ENCODE measurements at places on chromosomes 12 and 14.

DNA sequence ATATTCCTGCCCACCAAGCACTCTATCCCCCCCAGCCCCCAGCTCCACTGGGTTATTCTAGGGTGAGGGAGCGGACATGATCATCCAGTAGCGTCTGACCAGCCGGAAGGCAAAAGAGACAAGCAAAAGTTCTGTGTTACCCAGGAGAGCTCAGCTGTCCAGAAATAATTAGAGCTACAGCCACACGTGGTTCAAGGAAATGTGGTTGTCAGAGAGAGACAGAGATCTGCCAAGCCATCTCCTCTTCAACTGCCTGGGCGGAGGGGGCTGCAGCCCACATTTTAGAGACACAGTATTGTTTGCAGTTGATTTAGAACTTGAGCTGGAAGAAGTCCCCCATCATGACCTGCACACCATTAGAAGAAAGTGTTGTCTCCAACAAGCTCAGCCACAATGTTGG, 30.4 kb downstream of the DAO start:
- DNase-seq: no peak

GRCh38 chr12:124686370-124687173, 119.2 kb upstream of the NCOR2 start:
- DNase-seq: no peak

DNA sequence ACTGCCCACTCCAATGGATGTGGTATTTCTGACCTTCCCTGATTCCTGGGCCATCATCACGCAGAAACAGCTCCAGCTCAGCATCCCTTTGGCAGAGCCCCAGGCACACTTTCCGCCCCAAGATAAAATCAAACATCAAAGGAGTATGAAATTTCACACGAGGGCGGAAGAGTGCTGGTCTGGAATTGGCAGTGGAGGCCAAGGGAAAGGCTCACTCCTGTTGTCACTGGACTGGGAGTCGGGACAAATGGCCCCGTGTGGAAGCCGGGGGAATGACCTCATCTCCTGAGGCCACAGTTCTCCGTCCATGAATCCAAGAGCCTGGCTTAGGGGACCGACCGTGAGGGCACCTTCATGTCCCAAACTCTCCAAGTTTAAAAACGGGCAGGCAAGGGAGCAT, 40.9 kb downstream of the FZD10 start:
- DNase-seq: no peak

- DNase-seq: peak; percentile 77
Observed at GRCh38 chr12:108561852-108562347, 496 bp upstream of the ISCU start.

- no peak for DNase-seq
Observed at GRCh38 chr12:60311940-60312339, 716.1 kb downstream of the SLC16A7 start.

- no peak for DNase-seq
Observed at GRCh38 chr12:7093892-7094291, 1.6 kb upstream of the C1R start.

- no peak for DNase-seq
Observed at GRCh38 chr14:21057803-21058675, at the start of gene RNASE8. TSS of gene RNASE8 (plus strand) at chr14:21057822. CDS start at chr14:21057893, 71 bp downstream.

GRCh38 chr12:116712458-116713303, 25.2 kb downstream of the SPRING1 start:
- peak; percentile 81 for DNase-seq

- peak; percentile 17 for DNase-seq
Observed at GRCh38 chr14:52609445-52610044, 56.9 kb downstream of the GPR137C start.

GRCh38 chr12:32548691-32549281, 130.3 kb upstream of the DNM1L start:
- DNase-seq: no peak

GRCh38 chr14:61545726-61546455, 149.4 kb upstream of the HIF1A start:
- DNase-seq: no peak

GRCh38 chr12:47080725-47081502, 1.2 kb upstream of the AMIGO2 start:
- no peak for DNase-seq

DNA sequence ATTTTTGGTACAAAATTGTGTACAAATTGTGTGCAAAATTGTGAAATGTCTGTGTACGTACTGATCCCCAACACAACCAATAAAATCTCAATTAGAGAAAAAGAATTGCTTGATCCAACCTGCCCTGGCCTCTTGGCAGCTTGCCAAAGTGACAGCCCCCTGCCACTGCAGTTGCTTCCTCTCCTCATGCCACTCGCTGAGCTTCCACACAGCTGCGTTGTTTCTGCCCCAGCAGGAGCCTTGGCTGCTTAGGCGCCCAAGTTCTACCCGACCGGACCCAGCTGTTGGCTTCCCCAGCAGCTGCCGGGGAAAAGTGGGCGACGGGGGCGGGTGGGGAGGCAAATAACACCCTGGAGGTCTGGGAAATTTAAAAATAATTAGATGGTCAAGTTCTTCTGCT, 171.8 kb upstream of the ATF7IP start:
- DNase-seq: peak; percentile 71

GRCh38 chr12:71797531-71797930, 42.0 kb upstream of the TBC1D15 start:
- no peak for DNase-seq

- DNase-seq: no peak
Observed at GRCh38 chr14:98242903-98243302, 1029.1 kb downstream of the BCL11B start.

GRCh38 chr14:80770114-80770908, 171.2 kb downstream of the CEP128 start:
- no peak for DNase-seq

GRCh38 chr12:6215932-6216494, 15.8 kb downstream of the CD9 start:
- DNase-seq: peak; percentile 15

DNA sequence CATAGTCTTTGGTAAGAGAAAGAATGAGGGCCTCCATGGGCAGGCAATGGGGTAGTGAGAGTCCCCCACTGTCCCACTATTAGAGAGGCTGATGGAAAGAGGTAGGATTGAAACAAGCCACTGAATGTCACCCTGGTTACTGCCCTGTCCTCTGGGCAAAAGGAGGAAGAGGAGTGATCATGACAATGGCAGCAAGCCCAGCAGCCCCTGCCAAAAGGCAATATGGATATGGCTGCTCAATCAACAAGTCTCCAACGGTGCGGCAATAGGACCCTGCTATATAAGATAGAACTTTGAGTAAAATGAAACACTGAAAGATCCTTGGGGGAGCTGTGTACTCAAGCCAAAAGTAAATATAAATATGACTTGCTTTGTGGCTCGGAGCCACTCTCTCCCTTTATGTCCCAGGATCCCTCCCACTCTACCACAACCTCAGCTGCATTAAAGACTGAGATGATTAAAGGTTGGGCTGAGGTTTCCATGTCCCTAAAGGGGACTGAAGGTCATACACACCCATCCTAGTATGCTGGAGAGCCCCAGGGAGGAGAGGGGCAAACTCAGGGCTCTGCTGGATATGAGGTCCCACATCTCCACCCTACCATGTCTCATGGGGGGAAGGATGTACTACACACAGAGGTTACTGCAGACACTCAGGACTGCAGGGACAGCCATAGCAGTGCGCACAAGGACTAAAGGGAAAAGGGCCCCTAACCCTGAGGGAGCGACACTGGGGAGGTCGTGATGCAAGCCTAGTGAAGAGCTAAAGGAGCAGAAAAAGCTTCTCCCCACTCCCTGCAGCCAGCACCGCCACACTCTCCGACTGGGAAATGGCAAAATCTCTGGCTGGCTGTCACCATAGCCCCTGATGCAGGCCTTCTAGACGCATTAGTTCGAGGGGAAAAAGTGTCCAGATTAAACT, 5.9 kb downstream of the POMT2 start:
- DNase-seq: peak; percentile 92

DNA sequence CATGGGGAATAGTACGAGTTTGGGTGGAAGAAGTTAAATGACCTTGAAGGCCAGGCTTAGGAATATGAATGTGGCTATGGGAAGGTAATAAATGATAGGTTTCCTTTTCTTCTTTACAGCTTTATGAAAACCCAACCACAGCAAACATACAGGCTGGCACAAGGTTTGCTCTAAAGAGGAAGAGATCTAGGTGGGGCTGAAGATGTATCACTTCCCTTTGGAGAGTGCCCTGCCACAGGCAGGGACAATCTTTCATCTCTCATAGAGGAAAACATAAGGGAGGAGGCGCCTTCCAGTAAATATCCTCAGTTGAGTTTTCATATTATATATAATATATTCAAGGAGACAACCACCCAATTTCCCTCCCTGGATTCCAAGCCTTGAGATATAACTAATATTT, 72.9 kb upstream of the FRMD6 start:
- DNase-seq: no peak

DNA sequence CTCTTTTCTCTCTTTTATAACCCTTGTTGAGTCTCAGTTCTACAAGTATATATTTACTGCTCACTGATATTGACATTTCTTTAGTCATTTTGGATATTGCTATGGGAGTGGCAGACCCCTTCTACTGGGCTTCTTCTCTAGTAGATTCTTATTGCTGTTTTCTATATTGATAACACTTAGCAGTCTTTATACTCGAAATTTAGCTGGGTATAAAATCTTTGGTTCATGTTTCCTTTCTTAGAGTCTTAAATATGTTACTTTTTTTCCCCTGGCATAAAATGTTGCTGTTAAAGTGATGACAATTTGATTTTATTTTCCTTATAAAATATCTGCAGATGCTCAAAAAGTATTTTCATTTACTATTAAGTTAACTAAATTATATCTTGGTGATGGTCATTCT, 32.6 kb downstream of the VRK1 start:
- no peak for DNase-seq

- no peak for DNase-seq
Observed at GRCh38 chr12:82242729-82243128, 115.5 kb downstream of the CCDC59 start.

DNA sequence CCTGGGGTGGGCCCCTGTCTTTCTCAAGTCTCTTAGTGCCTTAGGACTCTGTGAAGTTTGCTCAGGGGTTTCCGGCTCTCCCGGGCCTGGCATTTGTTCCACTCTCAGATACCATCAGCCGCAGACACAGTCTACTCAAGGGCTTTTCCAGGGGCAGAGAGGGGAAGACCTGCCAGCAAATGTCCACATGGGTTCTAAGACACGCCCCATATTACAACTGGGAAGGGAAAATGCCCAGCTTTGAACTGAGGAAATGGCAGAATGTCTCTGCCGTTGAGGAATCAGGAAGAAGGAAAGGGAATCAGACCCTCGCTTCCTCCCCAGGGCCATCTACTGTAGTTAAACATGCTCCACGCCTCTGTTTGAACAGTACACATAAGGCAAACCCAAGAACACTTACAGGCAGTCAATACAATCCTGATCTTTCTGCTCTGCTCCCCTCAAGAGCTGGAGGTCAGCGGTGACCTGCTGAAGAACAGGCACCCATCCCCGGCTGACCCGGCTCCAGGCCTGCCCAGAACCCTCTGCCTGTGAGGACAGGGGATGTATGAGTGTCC, 7.9 kb downstream of the CCDC85C start:
- DNase-seq: peak; percentile 46

- no peak for DNase-seq
Observed at GRCh38 chr12:51062631-51063397, 14.7 kb downstream of the LETMD1 start.

GRCh38 chr14:74048281-74048680, 29.1 kb downstream of the BBOF1 start:
- peak; percentile 31 for DNase-seq

DNA sequence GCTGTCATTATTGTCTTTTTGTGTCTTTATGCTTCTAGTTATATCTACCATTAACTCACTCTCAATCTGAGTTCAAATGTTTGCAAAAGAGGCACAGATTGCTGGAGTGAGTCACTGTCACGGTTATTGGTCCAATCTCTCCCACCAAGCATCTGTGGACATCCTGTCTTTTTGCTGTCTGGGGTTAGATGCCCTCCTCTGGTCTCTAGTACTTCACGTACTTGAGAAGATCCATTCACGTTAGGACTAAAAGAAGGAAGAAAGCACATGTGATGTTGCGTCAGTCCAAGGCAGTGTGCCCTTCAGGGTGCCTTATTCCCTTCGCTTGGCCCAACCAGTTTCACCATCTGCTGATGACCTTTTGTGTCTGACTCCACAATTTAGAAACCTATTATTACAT, 72.3 kb upstream of the STXBP6 start:
- DNase-seq: peak; percentile 29

GRCh38 chr12:75722714-75723200, 211.3 kb upstream of the KRR1 start:
- peak; percentile 79 for DNase-seq

GRCh38 chr12:8093291-8093690, 11.2 kb downstream of the NECAP1 start:
- no peak for DNase-seq

GRCh38 chr14:62674563-62675237, 370.6 kb downstream of the KCNH5 start:
- DNase-seq: peak; percentile 18

DNA sequence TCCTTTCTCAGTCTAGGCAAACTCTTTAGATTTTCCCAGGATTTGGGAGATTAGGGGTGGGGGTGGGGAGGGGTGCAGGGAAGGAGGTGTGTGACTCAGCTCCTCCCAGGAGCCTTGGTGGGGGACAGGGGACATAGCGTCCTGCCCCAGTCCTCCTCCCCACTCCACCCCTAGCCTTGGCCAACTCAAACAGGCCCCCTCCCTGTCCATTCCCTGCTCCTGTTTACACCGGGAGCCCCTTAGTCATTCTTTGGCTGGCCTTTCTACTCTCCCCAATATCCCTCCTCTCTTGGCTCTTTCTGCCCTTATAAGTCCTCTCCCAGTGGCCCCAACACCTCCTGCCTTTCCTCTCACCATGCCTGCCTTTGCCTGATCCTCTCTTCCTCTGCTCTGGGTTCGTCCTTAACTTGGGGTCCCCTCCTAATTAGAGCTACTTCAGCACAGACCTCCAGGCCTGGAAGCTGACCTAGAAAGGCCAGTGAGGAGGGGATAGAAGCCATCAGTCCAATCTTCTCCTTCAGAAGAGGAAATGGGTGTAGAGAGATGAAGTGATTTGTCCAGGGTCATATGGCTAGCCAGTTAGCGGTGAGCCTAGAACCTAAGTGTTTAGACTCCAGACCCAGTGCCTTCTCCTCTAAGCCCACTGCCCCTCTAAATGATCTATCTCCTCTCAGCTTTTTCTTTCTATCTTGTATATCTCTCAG, 2.3 kb upstream of the ITGA5 start:
- DNase-seq: no peak

- no peak for DNase-seq
Observed at GRCh38 chr14:85599939-85600338, 70.0 kb downstream of the FLRT2 start.

DNA sequence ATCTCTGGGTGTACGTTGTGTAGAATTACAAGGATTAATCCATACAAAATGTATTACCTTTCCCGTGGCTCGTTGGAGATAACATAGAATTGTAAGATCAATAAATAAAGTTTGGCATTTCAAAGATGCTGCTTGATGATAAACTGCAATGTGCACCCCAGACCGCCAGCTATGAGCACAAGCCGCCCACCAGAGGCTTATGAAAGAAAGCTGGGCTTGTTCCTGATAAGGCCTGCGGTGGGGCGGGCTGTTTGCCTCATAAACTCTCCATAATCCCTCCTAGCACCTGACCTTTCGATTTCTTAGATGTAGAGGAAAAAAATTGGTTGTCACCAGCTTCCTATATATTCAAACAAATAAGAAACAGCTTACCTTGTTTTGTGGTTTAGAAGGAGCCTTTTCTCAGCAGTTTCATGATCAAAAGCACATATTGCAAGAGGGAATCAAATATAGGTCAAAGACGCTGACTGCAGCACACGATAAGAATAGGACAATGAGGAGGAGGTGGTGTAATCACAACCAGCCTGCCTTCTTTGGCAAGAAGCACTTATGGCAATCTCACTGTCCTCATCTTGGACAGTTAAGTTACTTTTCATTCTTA, 293.6 kb downstream of the RMST start:
- DNase-seq: no peak
